ENCODE measurements at places on chromosomes 3 and 15.

- DNase-seq, result no peak
Observed at GRCh38 chr3:137171834-137172603, 214.2 kb downstream of the IL20RB start.

- peak; percentile 34 for DNase-seq
Observed at GRCh38 chr3:187929112-187929816, 184.0 kb upstream of the BCL6 start.

DNA sequence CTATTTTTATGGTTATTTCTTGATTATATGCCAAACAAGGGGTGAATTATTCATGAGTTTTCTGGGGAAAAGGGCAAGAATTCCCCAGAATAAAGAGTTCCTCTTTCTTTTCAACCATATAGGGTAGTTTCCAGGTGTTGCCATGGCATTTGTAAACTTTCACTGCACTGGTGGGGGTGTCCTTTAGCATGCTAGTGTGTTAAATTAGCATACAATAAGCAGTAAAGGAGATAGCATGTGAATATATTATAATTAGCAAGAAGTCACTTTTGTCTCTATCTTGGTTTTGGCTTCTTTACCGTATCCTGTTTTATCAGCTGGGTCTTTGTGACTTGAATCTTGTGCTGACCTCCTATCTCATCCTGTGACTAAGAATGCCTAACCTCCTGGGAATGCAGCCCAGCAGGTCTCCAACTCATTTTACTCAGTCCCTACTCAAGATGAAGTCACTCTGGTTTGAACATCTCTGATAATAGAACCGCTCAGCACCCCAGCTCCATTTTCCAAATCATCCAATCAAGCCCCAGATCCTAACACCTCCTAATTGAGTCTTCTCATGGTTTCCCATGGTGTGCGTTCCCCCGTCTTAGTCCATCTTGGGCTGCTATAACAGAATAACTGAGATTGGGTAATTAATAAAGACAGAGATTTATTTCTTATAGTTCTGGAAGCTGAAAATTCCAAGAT is 3.4 kb upstream of the SELENOT start:
- no peak for DNase-seq

DNA sequence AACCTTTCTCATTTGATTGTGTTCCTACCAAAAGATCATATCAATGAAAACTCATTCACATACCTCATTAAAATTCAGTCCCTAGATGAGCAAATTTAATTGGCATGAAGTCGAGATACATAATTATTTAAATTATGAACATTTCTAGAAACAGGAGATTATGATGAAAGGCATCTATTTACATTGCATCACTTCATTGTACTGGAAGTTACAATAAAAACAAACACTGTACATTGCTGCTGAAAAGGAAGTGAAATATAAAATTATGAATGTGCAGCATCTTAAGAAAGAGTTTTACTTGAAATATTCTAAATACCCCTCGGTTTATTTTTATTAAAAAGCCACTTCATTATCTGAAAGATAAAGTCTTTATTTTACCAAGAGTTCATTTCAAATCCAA is 163.4 kb upstream of the ZNF385D start:
- no peak for DNase-seq

DNA sequence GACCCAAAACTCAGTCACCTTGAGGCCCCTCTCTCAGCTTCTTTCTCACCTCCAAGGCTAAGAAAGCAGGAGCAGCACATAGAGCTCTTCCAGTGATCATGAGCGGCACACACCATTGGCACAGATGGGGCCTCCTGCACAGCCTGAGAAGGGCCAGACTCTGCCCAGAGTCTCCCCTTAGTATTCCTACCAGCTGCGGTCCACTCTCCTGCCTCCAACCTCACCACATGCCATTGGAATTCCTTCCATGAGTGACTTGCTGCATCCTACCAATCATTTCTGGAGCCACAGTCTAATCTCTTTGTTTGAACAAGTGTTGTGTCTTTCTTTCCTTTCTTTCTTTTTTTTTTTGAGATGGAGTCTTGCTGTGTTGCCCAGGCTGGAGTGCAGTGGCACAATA is 39.3 kb downstream of the CDCP1 start:
- no peak for DNase-seq

All from stimulated activated CD4-positive, alpha-beta T cell treated with anti-CD3 and anti-CD28 coated beads, Interleukin-2, amount 100 ng/mL, for 24 hours (primary cell).